ENCODE measurements at places on chromosomes 7 and 10.
A peak's percentile ranks its signal among the peaks of the same experiment; 100 is the strongest.

DNA sequence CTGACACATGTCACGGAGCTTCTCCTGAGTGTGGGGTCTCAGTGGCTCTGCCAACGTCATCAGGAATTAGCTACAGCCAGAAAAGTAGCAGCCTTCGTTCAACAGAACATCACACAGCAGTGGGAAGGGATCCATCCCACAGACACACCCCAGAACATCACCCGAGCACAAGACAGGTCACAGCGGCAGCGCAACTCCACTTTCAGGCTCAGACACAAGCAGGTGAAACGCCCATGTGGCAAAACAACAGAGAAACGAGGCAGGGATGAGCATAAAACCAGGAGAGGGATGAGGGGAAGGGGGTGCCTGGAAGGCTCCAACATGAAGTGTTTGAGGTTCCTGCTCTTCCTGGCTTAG is 44.8 kb downstream of the CAMK2B start:
- DNase-seq: no peak

DNA sequence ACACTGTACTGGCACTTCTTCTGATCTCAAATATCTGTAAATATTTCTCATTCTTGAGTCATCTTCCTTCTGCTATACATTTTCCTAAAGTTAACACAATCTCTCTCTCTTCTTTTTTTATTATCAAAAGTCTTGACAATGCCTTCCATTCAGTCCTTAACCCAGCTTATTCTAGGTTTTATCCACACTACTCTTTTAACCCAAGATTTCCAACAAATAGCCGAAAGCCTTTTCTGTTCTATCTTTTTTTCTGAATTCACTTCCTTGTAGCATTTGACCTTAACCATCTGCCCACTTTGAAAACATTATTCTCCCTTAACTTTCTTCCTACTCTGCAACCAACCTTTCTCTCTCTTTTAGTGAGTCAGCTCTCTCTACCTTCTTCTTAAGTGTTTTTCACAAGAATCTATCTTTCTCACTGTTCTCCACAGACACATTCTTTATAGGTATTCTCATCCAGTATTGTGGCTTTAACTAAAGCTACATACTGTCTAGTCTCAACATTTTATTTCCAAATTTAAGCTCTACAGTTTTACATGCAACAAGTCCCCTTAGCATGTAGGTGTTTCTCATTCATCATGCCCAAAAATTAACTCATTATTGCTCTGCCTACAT is 915.6 kb downstream of the KCNMA1 start:
- DNase-seq: no peak

DNA sequence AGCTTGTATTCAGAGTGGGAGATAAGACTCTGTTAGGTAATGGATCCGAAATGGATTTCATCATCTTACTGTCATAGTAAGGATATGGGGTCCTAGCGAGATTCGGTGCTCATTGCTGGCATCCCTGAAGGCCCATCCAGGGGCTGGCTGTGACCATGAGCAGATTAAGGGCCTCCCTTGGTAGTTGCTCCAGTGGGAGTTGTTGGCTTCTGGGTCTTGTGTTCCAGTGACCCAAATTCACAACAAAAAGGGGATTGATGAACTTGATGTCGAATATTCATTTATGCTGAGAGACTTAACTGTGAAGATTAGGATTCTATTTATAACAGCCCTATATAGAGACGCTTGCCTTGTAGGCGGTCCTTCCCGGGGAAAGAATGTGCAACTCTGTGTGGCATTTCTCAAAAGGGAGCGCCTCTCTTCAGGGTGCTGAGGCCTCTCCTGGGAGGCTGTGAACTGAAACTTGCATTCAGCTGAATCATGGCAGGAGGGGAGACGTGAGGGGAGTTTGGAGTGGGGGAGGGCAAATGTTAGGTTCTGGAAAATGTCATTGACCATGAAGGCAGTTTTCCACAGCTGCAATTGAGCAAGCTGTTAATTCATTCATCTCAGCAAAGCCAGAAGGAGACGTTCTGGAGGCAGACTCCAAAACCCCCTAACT is 233.1 kb upstream of the FZD8 start:
- no peak for DNase-seq

- peak; percentile 66 for DNase-seq
These were observed 16.4 kb upstream of the PROSER2 start for GRCh38 chr10:11806706-11807105.

- DNase-seq: no peak
These were observed 197.0 kb upstream of the AGK start for GRCh38 chr7:141354251-141354650.

GRCh38 chr10:64067009-64067606 is 545.9 kb downstream of the REEP3 start:
- DNase-seq: no peak

DNA sequence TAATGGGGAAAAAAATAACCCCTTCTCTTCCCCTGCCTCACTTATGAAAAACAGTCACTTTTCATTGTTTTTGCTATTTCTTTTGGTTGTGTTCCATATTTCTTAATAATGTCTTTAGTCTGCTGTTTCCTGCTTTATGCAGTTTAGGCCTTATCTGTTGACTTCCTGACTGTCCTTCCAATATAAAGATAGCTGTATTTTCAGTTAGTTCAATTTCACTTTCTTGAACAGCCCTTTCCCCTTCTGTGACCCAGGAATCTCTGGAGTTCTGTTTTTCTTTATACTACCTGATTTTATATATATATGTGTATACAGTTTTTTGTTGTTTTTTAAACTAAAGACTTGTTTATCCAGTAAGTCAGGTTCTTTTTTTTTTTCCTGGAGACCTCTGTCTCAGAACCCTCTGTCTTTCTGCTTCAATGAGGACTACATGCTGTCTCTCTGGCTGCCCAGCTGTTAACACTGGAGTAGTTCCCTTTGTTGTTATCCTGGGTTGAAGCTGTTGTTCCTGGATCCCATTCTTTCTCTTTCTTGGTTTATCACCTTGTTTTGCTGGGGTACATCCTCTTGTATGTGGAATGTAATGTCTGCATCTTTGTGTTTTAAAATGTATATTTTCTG is 87.2 kb downstream of the GSDME start:
- DNase-seq: no peak

GRCh38 chr7:20506175-20506574 is 109.3 kb upstream of the ABCB5 start:
- no peak for DNase-seq

- no peak for DNase-seq
These were observed 8.3 kb upstream of the ASZ1 start for GRCh38 chr7:117435475-117436043.

GRCh38 chr7:157372300-157373232 is 35.8 kb downstream of the DNAJB6 start:
- no peak for DNase-seq

- no peak for DNase-seq
These were observed 47.8 kb downstream of the NPTX2 start for GRCh38 chr7:98664882-98665281.

DNA sequence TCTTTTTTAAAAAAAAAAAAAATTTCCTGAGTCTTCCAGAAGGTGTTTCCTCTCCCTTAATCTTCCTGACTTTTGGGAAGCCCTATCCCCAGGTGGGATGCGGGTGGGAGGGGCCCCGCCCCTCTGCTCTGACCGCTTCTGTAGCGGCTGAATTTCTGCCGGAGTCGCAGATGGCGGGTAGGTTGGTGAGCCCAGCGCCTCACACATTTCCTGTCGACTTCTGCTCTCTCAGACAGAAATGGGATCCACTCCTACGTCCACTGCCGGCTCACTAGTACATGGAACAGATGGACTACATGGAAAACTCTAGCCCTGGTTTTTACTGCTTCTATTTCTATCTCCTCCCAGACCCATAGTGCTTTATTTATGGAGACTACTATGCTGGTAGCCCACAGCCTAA is 90.9 kb downstream of the NEUROD6 start:
- DNase-seq: peak; percentile 24

- no peak for DNase-seq
These were observed 19.6 kb upstream of the FAM25A start for GRCh38 chr10:87000491-87000890.

- no peak for DNase-seq
These were observed 16.5 kb downstream of the DYNC1I1 start for GRCh38 chr7:95788884-95789283.

- no peak for DNase-seq
These were observed 125.8 kb downstream of the CUBN start for GRCh38 chr10:17003651-17004286.

Measured in cerebellar cortex (tissue), 1 donor.